ENCODE measurements at places on chromosomes 13 and 19.

GRCh38 chr13:37615276-37615675 is 16.7 kb upstream of the POSTN start:
- no peak for DNase-seq

DNA sequence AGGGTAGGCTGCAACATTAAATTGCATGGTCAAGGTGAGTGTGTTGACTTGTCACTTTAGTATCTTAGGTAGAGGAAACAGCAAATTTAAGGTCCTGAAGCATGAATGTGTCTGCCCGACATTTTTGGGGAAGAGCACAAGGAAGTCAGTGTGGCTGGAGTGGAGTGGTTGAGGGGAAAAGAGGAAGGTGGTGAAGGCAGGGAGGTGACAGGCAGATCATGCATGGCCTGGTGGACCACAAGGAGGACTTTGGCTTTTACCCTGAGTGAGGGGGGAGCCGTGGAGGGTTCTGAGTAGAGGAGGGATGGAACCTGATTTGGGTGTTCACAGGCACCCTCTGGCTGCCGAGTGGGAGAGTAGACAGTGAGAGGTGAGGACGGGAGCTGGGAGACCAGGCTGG is 168.0 kb downstream of the IER2 start:
- no peak for DNase-seq

GRCh38 chr13:91946498-91947070 is 548.2 kb downstream of the GPC5 start:
- DNase-seq: no peak

- no peak for DNase-seq
Observed at GRCh38 chr13:44523146-44524015, 52.7 kb downstream of the TSC22D1 start.

DNA sequence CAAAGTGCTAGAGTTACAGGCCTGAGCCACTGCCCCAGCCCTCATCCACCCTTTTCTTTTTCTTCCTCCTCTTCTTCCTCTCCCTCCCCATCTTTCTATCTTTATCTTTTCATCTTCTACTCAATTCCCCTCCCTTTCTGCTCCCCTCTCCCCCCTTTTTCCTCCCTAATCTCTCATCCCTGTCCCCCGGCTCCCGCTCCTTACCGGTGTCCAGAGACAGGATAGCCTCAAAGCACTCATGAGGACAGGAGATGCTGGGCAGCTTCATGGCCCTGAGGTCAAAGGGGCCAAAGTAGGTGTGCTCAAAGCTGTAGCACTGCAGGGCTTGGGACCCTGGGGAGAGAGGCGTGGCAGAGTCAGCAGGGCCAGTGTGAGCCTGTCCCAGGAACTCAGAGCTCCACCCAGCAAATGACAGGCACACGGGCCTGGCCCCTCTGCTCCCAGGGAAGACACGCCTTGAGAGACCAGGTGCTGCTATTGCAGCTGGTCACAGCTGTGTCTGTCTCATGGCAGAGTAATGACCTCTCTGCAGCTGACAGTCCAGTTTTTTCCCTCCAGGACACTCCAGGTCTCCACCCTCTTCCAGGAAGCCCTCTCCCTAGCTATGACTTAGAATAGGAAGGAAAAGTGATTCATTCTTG is 2.6 kb downstream of the LYPD5 start:
- no peak for DNase-seq

DNA sequence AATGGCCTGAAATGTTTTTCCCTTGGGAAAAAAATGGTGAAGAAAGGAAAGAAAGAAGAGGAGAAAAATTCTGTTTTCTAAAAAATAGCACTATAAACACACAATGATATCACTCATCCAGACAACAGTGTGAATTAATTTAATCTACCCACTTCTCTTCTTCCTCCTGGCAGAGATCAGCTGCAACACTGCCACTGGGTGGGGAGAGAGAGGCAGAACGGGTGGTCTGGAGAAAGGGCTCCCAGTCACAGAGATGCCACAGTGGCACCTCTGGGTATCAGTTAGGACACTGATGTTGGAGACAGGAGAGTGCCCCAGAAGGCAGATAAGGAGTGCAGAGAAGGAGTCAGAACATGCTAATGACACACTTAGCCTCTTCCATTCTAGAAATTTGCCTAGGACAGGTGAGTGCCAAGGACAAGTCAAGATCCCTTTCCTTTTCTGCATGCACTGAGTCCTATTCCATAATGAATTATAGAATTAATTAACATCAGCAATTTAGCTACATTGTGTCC is 168.6 kb downstream of the SUCLA2 start:
- DNase-seq: no peak

DNA sequence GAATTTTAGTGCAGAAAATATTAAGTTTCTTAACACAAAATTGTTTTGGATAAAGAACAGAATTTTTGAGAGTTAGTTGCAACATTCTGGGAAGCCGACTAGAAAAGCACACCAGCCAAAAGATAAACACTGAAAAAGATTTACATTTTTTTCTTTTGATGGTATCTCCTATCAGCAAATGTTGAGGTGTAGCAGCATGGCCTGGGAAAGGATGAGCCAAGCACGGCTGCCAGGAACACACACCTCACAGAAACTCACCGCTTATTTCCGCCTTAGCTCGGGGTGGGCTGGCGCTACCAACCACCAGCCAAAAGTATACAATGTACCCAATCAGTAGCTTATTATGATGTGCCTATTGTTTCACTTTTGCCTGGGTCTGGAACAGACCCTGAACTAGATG is 134.7 kb downstream of the MIPEP start:
- no peak for DNase-seq

Data from RWPE2 (cell line).